ENCODE measurements at places on chromosomes 6 and 20. TPM values are rescaled to one million over a fixed set of nuclear protein-coding genes. Genes with fewer than 3 reads are reported as not detected.

POLH gene
- 20.1 TPM for total RNA-seq

RNF182 gene
- total RNA-seq = 0.13 TPM

LY6G5C gene
- total RNA-seq = 0.65 TPM

AVP gene
- total RNA-seq = not detected

SLC22A7 gene
- not detected for total RNA-seq

THBS2 gene
- total RNA-seq = 121 TPM

FAM83C gene
- total RNA-seq = 0.11 TPM

LTB gene
- total RNA-seq = not detected

RAB44 gene
- total RNA-seq = 0.13 TPM

STMN3 gene
- 11.6 TPM for total RNA-seq

SIRPD gene
- not detected for total RNA-seq

KIF13A gene
- 108 TPM for total RNA-seq

PNLDC1 gene
- 0.65 TPM for total RNA-seq

PTCRA gene
- not detected for total RNA-seq

ADGRG6 gene
- total RNA-seq = 71.5 TPM

RAD21L1 gene
- not detected for total RNA-seq

TTBK1 gene
- total RNA-seq = under 0.01 TPM

DEFB121 gene
- not detected for total RNA-seq
